ENCODE measurements at places on chromosomes 4 and X.

GRCh38 chr4:55162396-55162795, 37.0 kb upstream of the KDR start:
- no peaks in the 10 kb centered on the region for H3K4me1 ChIP-seq
- no peak for DNase-seq
- no peaks in the 10 kb centered on the region for H3K36me3 ChIP-seq
- no peak overlapping the region for H3K4me3 ChIP-seq
- no peaks in the 10 kb centered on the region for H3K27me3 ChIP-seq

GRCh38 chr4:173381610-173382009, 10.9 kb downstream of the SAP30 start:
- no peaks in the 10 kb centered on the region for H3K36me3 ChIP-seq
- H3K4me1 ChIP-seq = no peaks in the 10 kb centered on the region
- DNase-seq = no peak
- no peak overlapping the region for H3K4me3 ChIP-seq
- H3K27ac ChIP-seq = no peak overlapping the region

DNA sequence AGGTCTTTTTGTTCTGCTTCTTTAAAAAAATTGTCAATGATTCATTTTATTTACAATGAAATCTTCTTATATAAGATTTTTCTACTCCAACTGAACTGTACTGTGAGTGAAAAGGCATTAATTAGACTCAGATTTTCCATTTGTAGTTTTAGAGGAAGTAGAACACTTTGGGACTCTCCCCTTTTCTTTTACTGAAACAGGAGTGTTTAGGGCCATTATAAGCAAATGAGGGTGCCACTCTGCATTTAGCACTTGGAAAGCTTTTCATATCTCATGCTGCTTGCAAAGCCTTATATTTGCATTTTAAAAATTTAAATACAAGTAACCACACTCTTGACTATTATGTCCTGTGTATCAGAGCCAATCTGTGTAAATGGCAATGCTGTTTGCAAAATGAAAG, 584.3 kb downstream of the KLHL13 start:
- no peak overlapping the region for H3K4me3 ChIP-seq
- H3K4me1 ChIP-seq = no peaks in the 10 kb centered on the region
- no peak for DNase-seq

- no peak overlapping the region for H3K4me3 ChIP-seq
- no peak for DNase-seq
- no peaks in the 10 kb centered on the region for H3K27me3 ChIP-seq
- H3K27ac ChIP-seq = no peak overlapping the region
Observed at GRCh38 chr4:20493761-20494353, 206.4 kb upstream of the PACRGL start.

DNA sequence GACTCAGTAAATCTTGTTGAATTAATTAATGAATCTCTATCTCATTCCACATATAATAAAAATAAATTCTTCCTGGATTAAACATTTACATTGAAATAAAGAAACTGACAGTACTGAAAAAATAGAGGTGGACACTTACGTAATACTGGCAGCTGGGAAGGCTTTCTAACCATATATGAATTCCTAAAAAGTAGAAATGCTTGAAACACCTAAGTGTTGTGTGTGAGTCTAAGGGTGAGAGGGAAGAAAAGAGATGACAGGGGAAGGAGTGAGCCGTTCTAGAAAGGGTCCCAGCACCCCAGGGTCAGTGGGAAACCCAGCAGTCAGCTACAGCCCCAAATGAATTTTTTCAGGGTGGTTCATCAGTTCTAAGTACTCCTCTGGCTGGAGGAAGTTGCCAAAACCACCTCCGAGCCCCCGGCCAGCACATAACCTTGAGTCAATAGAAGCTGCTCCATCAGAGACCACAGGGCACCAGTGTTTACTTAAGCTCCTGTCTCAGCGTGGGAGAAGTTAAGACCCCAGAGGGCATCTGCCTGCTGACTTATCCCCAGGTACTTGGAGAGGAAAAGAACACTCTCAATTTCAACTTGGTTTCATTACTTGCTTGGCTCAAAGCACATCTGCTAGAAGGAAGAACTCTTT, 18.3 kb downstream of the GAB3 start:
- H3K36me3 ChIP-seq = no peaks in the 10 kb centered on the region
- H3K27ac ChIP-seq = no peak overlapping the region
- DNase-seq = no peak
- H3K4me3 ChIP-seq = no peak overlapping the region

- no peaks in the 10 kb centered on the region for H3K4me1 ChIP-seq
- H3K36me3 ChIP-seq = no peaks in the 10 kb centered on the region
- DNase-seq = no peak
- no peaks in the 10 kb centered on the region for H3K27me3 ChIP-seq
- no peak overlapping the region for H3K27ac ChIP-seq
Observed at GRCh38 chr4:17688011-17688441, 73.6 kb downstream of the MED28 start.

- no peaks in the 10 kb centered on the region for H3K4me1 ChIP-seq
- no peak overlapping the region for H3K27ac ChIP-seq
- H3K36me3 ChIP-seq = no peaks in the 10 kb centered on the region
- DNase-seq = peak; percentile 32
- peaks cover 21% of the 10 kb centered on the region for H3K27me3 ChIP-seq
Observed at GRCh38 chrX:614136-614535, 16.5 kb upstream of the SHOX start.

GRCh38 chrX:133857640-133858269, 127.6 kb downstream of the GPC3 start:
- H3K36me3 ChIP-seq = no peaks in the 10 kb centered on the region
- H3K4me3 ChIP-seq = no peak overlapping the region
- H3K27ac ChIP-seq = no peak overlapping the region
- DNase-seq = no peak
- no peaks in the 10 kb centered on the region for H3K27me3 ChIP-seq

- H3K27ac ChIP-seq = no peak overlapping the region
- no peak for DNase-seq
- no peak overlapping the region for H3K4me3 ChIP-seq
- H3K27me3 ChIP-seq = no peaks in the 10 kb centered on the region
- no peaks in the 10 kb centered on the region for H3K4me1 ChIP-seq
Observed at GRCh38 chrX:24229400-24229879, 79.9 kb downstream of the ZFX start.

DNA sequence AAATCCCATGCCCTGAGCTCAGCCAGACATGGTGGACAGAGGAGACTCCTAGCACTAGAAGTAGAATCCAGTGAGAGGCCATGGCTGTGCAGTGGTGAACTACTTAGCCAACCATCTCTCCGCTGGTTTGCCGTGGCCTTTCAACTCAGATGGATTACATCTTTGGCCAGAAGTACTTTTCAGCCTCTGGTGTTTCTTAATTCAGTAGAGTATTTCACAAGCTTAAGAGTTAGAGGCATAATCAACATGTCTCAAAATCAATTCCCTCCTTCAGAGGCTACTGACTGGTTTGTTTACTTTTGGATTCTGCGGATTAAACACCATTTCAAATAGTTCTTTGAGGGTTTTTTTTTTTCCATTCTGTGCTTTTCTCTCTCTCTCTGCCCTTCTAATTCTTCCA, 91.1 kb upstream of the PGRMC2 start:
- no peak overlapping the region for H3K4me3 ChIP-seq
- no peak for DNase-seq
- no peaks in the 10 kb centered on the region for H3K4me1 ChIP-seq
- H3K27ac ChIP-seq = no peak overlapping the region

DNA sequence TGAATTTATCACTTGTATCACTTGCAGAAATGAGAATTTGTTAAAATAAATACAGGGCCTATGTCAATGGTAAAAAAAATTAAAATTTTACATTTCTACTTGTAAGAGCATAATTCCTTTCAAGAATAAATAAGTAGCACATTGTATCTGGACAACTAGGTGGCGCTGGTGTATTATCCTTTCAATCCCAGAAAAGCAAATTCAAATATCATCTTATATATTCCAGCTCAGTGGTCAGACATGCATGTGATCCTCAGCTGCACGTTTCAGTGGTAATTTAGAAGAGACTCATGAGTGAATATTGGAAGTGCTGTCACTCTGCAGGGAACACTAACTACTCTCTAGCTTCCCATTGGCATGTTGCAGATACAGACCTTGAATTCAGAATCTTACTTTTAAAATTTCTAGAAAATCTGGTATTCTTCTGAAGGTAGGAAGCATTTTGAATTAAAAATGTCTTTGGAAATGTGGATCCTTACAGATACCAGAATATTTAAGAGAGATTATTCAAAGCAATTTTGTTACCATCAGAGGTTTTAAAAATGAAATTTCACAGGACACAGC, 1414.7 kb upstream of the TENM3 start:
- H3K27ac ChIP-seq = no peak overlapping the region
- no peak overlapping the region for H3K4me3 ChIP-seq
- no peaks in the 10 kb centered on the region for H3K27me3 ChIP-seq
- no peak for DNase-seq
- H3K4me1 ChIP-seq = no peaks in the 10 kb centered on the region

DNA sequence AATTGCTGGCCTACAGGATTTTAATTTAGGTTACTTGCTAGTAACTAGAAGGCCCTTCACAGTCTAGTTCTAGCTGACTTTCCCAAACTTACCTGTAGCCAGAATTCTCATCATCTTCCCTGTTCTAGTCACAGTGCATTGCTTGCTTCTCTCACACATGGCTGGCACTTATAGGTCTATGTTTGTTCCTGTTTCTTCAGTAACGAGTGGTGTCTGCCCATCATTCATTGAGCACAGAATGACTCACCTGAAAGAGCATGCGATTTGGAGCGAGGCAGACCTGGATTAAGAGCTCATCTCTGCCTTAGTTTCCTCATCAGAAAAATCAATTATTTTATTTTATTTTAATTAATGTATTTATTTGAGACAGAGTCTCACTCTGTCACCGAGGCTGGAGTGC, 201.7 kb upstream of the ANK2 start:
- no peak overlapping the region for H3K27ac ChIP-seq
- no peaks in the 10 kb centered on the region for H3K27me3 ChIP-seq
- no peak for DNase-seq
- no peaks in the 10 kb centered on the region for H3K4me1 ChIP-seq
- H3K36me3 ChIP-seq = no peaks in the 10 kb centered on the region
- H3K4me3 ChIP-seq = no peak overlapping the region

DNA sequence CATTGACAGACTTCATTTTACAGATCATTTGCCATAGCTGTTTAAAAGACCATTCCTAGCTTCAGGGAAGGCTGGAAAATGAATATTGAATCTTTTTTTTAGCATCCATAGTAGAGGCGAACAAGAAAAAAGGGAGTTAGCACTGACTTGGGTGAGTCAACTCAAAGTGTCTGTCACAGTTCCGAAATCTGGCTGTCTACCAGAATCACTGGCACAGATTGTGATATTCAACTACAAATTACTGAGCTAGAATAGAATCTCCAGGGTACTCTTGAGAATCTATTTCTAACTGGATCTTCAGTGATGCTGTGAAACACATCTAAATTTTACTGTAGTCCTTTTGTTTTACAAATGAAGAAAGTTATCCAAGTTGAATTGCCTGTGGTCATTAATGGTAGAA, 31.5 kb downstream of the SEC24B start:
- no peaks in the 10 kb centered on the region for H3K27me3 ChIP-seq
- H3K4me3 ChIP-seq = no peak overlapping the region
- no peak for DNase-seq
- H3K4me1 ChIP-seq = no peaks in the 10 kb centered on the region

DNA sequence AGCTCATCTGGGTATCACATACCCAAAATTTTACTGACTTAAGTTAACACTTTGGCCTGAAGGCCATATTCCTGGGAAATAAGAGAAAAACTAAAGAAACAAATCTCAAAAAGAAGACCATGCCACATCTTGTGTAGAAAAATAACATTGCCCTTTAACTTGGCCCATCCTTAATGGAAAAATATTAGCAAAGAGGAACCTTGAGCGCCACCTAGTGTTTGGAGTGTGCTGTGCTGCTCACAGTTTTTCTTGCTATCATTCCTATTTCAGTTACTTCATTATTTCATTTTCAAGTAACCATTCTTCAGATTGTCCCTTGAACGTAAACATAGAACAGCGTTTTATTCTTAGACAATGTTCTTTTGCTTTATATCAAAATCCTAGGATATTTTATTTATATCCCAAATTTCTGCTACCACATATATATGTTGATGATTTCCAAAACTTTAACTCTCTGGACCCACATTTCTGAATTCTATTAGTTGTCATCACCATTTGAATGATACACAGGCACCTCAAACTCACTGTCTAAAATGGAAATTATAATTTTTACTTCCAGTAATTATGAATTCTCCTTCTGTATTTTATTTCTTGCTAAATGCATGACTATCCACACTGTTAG, 999.0 kb upstream of the ADGRL3 start:
- no peak overlapping the region for H3K27ac ChIP-seq
- no peaks in the 10 kb centered on the region for H3K27me3 ChIP-seq
- H3K4me1 ChIP-seq = no peaks in the 10 kb centered on the region
- no peak overlapping the region for H3K4me3 ChIP-seq
- no peaks in the 10 kb centered on the region for H3K36me3 ChIP-seq

DNA sequence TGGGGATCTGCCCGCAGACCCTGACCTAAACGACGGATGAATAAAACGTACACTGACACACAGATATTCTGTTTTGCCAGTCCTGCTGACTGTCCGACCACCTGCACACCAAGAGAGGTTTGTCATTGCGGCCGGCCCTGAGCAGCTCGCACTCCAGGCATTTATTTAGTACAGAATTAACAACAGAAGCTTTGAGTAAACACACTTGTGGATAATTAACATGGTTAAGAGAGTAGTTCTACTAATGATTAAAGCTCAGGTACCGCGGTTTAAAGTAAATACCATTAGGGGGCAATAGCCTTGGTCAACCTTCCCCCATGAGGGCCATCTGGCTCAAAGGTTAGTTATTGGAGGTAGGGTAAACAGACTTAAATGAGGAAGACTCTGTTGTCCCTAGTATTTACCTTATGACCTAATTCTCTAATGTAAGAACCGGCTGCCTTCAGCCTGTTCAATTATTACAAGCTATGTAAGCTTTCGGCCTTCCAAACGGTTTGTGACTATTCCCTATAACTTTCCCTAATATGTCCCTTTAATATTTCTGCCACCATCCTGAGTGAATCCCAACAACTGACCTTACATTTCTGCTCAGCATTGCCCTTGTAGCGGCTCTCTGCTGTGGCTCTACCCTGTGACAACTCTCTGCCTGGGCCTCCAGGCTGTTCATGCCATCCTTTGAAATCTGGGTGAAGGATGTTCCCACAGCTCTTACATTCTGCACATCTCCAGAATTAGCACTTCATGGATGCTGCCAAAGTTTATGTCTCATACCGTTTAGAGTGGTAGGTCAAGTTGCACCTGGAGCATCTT, 46.9 kb upstream of the SYTL5 start:
- H3K4me3 ChIP-seq = no peak overlapping the region
- H3K36me3 ChIP-seq = no peaks in the 10 kb centered on the region
- H3K27me3 ChIP-seq = no peaks in the 10 kb centered on the region
- H3K4me1 ChIP-seq = no peaks in the 10 kb centered on the region

DNA sequence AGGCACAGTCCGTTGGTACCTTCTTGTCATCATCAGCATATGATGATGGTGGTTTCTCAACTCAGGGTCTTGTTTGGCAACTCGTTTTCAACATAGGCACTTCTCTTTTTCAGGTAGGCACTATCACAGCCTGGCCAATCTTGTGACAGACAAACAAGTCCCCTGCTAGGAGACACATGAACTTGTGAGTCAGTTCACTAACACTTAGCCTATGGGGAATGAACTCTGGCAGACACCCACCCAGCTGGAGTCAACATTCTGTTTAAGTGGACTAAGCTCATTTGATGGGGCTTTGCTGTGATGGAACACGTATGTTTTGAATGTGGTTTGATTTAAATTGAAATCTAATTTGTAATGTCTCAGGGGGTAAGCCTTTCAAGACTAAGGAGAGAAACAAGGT, 100.7 kb upstream of the MAMLD1 start:
- no peaks in the 10 kb centered on the region for H3K27me3 ChIP-seq
- no peak overlapping the region for H3K4me3 ChIP-seq
- H3K4me1 ChIP-seq = no peaks in the 10 kb centered on the region
- DNase-seq = no peak
- no peaks in the 10 kb centered on the region for H3K36me3 ChIP-seq
